Left cardiac atrium (tissue), 4 donors: ENCODE measurements at places on chromosomes 1 and 21.

GRCh38 chr1:222043444-222044292, 301.8 kb upstream of the DUSP10 start:
- no peak for DNase-seq

GRCh38 chr1:9840176-9840575, 16.4 kb upstream of the CLSTN1 start:
- no peak for DNase-seq

DNA sequence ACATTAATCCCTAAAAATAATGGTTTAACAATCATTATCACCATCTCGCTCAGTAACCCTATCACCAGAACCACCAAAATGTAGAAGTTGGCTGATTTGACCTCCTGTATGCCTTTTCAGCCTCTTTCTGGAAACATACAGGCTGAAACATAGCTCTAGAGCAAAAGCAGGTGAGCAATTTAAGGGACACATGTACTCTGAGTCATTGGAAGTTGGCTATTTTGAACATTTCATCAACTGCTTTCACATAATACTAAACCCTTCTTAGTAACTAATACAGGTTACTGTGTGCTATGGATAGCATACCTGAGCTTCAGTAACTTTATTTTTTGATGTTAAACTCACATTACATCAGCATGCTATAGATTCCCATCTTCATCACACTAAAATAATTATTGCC, 19.8 kb upstream of the DDAH1 start:
- no peak for DNase-seq

GRCh38 chr1:186236921-186237320, 138.1 kb downstream of the TPR start:
- DNase-seq = no peak

DNA sequence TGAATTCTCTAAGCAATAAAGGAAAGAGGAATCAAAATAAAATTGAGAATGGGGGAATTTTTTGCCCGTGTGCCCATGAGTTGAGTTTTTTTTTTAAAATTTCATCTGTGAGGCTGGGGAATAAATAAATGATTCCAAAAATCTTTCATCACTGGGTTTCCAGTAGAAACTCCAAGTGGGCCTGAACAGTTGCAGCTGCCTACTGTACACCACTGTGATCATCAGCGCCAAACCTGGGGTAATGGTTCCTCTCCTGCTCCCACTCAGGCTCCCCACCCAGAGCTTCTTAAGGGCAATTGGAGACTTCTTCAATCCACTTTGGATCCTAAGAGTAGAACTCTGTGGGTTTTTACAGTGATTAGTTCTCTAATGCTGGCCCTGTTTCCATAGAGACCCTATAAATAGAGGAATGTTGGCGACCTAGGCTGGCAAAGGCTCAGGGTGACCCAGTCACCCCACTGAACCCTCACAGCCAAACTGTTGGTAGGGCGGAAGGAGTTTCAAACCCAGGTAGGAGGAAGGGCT, 9.3 kb downstream of the TMCC2 start:
- no peak for DNase-seq

GRCh38 chr1:91057784-91058183, 35.9 kb upstream of the ZNF644 start:
- no peak for DNase-seq

GRCh38 chr1:205275133-205275532, 46.4 kb downstream of the NUAK2 start:
- no peak for DNase-seq

DNA sequence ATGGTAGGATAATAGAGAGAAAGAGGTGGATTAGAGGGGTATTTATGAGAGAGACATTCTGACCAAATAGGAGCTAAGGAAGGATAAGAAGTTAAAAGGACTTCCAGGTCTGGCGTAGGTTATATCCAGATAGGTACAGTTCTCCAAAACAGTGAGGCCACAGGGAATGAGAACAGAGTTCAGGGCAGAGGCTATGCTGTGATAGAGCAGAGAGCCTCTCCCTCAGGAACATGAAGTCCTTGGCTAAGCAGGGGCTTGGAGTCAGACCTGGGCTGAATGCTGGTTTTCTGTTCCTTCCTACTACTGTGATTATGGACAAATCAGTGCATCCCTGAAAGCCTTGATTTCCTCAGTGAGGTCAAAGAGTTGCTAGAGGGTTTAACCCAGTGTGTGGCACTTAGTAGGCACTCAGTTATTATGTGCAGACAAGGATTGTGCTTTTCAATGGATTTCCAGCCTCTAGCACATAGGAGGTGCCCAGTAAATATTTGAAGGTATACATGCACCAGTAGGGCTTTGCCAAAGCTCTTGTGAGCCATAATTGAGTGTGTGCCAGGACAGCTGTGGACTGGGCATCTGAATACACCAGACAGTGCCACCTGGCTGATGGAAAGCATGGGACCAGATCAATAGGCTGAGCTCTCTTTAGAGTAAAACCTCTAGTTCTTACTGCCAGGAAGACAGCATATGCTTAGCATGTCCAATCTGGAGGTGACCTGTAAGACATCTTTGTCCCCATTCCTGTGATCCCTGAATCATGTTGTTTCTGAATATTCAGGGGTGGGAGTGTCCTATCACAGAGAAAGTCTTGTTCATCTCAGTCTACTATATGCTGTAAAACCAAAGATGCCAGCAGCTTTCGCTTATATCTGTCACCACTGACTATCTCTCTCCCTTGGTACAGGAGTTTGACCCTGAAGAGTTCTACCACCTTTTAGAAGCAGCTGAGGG, 111.1 kb downstream of the PIK3R3 start:
- no peak for DNase-seq

- DNase-seq = no peak
Observed at GRCh38 chr1:25204797-25205480, 27.4 kb downstream of the SYF2 start.

GRCh38 chr21:34091607-34092006, 18.2 kb downstream of the MRPS6 start:
- DNase-seq = no peak

DNA sequence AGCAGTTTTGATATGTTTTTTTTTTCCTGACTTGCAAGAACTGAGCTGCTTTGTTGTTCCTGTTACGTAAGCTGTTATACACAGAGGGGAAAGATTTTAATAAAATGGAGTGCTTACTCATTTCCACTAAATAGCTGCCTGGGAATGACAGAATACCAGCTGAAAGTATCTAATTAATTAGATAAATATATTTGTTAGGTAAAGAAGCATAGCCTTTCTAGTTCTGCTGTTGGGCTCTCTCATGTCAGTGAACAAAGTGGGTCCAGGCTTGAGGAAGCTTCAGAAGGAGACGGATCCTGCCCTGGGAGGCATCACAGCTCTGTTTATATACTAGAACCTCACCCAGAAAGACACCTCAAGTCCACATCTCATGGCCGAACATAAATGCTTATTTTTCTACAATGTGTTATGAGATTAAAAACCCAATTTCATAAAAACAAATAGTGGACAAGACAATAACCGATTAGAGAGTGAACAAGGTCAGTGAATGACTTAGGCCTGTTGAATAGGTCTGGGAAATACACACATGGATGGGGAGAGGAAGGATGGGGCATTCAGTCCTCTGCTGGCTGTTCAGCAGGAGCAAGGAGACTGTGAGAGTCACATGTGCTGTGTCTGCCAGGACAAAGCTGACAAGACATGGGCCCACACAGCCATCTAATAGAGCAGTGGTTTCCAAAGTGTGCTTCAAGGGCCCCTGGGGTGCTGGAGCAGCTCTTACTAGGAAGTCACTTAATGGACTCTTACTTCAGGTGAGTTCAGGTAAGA, 20.6 kb downstream of the TRAF5 start:
- DNase-seq = no peak

GRCh38 chr1:1427106-1427819, 6.2 kb upstream of the ANKRD65 start:
- peak; percentile 55 for DNase-seq

- DNase-seq = no peak
Observed at GRCh38 chr1:18178111-18178510, 70.5 kb downstream of the IGSF21 start.

DNA sequence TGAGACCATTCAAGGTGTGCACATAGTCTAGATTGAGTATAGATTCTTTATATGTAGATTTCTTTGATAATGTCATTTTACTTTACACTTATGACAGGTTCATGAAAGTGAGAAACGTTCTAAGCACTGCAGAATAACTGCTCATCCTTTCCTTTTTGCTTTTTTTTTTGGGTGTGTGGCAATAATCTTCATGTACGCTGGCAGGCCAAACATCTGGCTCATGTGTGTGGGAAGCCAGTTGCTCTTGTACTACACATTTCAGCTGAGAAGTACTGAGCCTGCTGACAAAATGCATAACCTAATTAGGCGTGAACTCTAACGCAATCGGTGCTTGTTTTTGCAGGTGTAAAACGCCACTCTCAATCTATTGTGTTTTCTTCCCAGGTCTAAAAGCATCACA, 350.8 kb upstream of the KAZN start:
- no peak for DNase-seq

DNA sequence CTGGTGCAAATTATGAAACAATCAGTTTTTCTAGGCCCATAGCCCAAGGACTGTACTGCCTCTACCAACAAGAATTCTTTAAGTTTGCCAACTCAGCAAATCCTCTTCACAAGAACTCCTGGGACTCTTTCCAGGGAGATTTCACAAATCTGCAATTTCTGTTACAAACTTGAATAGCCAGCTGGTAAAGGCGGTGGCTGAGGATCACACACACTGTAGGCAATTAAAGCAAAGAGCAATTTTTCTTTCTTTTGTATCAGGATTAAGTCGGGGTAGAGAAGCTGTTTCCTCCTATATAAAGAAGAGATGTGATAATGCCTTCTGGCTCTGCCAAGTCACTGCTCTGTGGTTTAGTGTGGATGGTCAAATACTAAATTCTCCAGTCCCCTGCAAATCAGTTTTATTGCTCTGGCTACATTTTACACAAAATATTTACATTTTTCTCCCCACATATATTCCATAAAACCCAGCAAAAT, 1.7 kb downstream of the ALDH9A1 start:
- no peak for DNase-seq

- no peak for DNase-seq
Observed at GRCh38 chr1:183188240-183188639, 2.2 kb downstream of the LAMC2 start.

DNA sequence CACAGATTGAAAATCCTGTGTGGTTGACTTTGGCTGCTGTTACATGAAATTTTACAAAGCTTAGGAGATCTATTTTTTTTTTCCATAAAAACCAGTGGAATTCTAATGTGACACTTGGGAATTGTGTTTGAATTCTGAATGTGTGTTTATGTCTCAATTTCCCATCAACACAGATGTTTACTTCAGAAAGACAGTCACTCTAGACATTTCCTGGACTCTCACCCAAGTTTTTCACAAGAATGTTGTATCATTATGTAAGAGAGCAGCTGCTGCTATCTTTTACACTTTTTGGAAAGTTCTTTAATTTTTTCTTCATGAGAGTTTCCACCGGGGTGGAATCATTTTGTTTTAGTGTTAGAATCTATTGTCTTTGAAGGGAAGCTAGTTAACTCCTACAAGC, 210.1 kb downstream of the GIPC2 start:
- DNase-seq = no peak

DNA sequence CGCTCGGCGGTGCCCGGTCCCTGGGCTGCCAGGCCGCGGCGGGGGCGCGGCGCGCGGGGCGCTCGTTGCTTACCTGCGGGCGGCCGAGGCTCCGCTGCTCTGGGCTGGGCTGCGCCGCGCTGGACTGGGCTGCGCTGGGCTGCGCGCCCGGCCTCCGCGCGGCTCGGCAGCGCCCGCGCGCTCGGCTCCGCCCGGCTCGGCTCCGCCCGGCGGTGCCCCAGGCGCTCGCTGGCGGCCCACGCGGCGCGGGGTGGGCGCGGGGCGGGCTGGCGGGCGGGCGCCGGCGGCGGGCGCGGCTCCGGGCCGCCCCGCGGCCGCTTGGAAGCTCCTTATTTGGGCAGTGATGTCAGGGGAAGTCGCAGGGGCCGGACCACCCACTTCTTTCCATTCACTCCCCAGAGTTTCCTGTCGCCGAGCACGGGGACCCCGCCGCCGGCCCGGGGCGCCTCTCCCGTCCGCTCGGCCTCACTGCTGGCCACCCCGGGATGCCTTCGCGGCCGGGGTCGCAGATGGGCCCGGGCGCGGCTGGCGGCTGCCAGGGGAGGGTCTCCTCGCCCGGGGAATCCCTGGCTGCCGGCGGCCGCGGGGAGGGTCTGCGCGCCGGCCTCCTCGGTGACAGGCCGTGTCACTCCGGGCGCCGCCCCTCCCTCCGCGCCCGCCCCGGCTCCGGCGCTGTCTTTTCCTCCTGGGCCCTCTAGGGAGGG, 177.7 kb upstream of the EDN2 start:
- DNase-seq = peak; percentile 86

DNA sequence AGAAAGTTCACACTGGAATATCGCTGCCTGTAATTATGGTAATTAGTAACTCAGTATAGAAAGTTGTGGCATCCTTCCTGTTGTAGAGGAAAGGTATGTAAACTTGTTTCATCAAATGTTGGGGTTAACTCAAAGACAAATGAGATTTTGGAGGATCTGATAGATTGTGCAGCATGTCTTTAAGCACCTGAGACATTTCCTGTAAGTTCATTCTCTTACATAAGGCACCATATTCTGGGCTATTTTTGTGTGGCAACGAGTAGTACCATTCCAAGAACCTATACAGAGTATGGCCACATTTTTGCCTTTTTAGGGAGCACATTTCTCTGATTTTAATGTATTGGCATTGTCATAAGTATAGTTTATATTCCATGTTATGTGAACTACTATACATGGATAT, 88.8 kb downstream of the CDC14A start:
- no peak for DNase-seq

DNA sequence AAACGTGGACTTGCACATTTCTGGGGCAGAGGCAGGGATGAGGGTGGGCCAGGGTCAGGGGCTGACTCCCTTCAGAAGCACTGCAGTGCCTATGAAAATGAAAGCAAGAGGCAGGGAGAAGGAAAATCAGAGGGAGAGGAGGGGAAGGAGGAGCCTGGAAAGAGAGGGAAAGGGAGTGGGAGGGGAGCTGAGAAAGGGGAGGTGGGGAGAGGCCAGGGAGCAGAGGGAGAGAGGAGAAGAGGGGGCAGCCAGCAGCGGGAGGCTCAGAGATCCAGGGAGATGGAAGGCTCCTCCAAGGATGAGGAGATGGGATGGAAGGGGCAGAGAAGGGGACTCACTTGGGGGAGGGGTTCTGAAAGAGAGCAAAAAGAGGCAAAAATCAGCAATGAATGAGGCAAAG, 96.3 kb upstream of the KLHDC7A start:
- no peak for DNase-seq
